ENCODE measurements at places on chromosomes 1 and 21.
A peak's percentile ranks its signal among the peaks of the same experiment; 100 is the strongest.

GRCh38 chr1:41495210-41495948 lies 10.9 kb upstream of the EDN2 start:
- peak overlapping the region; percentile 96 for H3K27ac ChIP-seq
- peak overlapping the region; percentile 55 for H3K4me3 ChIP-seq
- H3K36me3 ChIP-seq, result 0 out of 2 replicates have a peak, but pooled peaks cover 2% of the 10 kb centered on the region
- DNase-seq, result peak; percentile 82
- peaks cover 38% of the 10 kb centered on the region for H3K4me1 ChIP-seq

GRCh38 chr1:117101334-117101733 lies 20.2 kb downstream of the TRIM45 start:
- no peaks in the 10 kb centered on the region for H3K27me3 ChIP-seq
- H3K4me1 ChIP-seq, result no peaks in the 10 kb centered on the region
- H3K27ac ChIP-seq, result no peak overlapping the region
- H3K4me3 ChIP-seq, result no peak overlapping the region

DNA sequence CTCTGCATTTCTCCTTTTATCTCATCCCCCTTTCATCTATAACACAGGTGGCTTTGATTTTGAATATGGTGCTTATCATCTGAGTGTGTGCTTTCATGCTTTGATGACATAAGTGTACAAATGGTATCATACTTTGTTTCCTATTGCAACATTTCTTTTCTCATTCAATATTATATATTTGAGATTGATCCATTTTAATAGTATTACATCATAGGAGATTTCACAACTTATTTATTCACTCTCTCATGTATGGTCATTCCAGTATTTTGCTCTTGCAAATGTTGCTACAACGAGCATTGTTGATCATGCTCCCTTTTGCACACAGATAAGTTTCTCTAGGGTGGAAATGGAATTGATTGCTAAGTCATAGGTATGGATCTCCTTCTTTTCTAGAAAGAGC lies 302.8 kb downstream of the KIF26B start:
- no peaks in the 10 kb centered on the region for H3K36me3 ChIP-seq

GRCh38 chr21:26070121-26070520 lies 100.4 kb downstream of the APP start:
- no peak overlapping the region for H3K4me3 ChIP-seq
- no peaks in the 10 kb centered on the region for H3K27me3 ChIP-seq
- H3K4me1 ChIP-seq, result peaks cover 3% of the 10 kb centered on the region
- H3K36me3 ChIP-seq, result no peaks in the 10 kb centered on the region
- no peak overlapping the region for H3K27ac ChIP-seq

- no peak for DNase-seq
- H3K36me3 ChIP-seq, result no peaks in the 10 kb centered on the region
- H3K4me1 ChIP-seq, result no peaks in the 10 kb centered on the region
- H3K4me3 ChIP-seq, result no peak overlapping the region
- H3K27ac ChIP-seq, result no peak overlapping the region
Observed at GRCh38 chr1:239363930-239364329, 22.4 kb upstream of the CHRM3 start.

GRCh38 chr1:229864686-229865230 lies 202.3 kb upstream of the GALNT2 start:
- no peaks in the 10 kb centered on the region for H3K4me1 ChIP-seq
- H3K27me3 ChIP-seq, result no peaks in the 10 kb centered on the region
- no peak overlapping the region for H3K27ac ChIP-seq
- no peak for DNase-seq
- H3K36me3 ChIP-seq, result no peaks in the 10 kb centered on the region

GRCh38 chr1:226425004-226425378 lies 17.1 kb upstream of the PARP1 start:
- H3K36me3 ChIP-seq, result no peaks in the 10 kb centered on the region
- DNase-seq, result no peak
- no peaks in the 10 kb centered on the region for H3K27me3 ChIP-seq
- peaks cover 20% of the 10 kb centered on the region for H3K4me1 ChIP-seq
- H3K27ac ChIP-seq, result no peak overlapping the region
- no peak overlapping the region for H3K4me3 ChIP-seq

DNA sequence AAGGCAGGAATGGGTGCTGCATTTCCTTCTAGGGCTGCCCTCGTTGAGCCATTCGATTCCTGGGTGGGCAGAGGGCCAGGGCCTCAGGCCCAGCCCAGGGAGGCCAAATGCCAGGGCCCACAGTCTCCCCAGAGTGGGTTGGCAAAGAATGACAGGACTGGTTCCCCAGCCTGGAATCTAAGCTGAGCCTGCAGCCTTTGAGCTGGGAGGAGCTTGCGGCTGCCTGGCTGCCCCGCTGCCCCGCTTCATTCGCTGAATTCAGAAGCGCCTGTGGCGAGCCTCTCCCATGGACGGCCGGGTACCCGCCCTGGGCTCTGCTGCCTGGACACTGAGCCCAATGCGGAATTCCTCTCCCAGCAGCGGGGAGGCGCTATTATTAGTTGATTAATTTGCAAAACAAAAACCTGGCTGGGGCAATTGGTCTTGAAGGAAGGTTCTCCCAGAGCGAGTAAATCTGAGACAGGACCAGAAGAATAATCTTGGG lies 32.3 kb upstream of the TARDBP start:
- no peaks in the 10 kb centered on the region for H3K36me3 ChIP-seq
- H3K4me3 ChIP-seq, result peak overlapping the region; percentile 13
- peak; percentile 89 for DNase-seq
- H3K4me1 ChIP-seq, result peaks cover 23% of the 10 kb centered on the region
- H3K27me3 ChIP-seq, result 0 out of 2 replicates have a peak, but pooled peaks cover under 1% of the 10 kb centered on the region

DNA sequence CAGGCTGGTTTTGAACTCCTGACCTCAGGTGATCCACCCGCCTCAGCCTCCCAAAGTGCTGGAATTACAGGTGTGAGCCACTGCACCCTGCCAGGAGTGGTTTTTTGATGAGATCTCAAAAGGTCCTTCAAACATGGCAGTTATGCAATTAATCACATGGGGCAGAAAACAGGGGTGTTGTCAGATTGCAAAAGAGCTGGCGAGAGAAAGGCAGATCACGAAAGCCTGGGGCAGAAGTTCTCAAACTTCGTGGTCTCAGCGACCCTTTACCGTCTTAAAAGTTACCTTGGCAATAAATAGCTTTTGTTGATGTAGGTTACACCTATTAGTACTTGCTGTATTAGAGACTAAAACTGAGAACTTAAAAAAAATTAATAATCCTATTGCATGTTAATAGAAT lies 16.1 kb downstream of the CNR2 start:
- H3K4me3 ChIP-seq, result no peak overlapping the region
- H3K36me3 ChIP-seq, result no peaks in the 10 kb centered on the region
- H3K27ac ChIP-seq, result no peak overlapping the region
- DNase-seq, result no peak
- H3K4me1 ChIP-seq, result no peaks in the 10 kb centered on the region
- peaks cover 14% of the 10 kb centered on the region for H3K27me3 ChIP-seq

DNA sequence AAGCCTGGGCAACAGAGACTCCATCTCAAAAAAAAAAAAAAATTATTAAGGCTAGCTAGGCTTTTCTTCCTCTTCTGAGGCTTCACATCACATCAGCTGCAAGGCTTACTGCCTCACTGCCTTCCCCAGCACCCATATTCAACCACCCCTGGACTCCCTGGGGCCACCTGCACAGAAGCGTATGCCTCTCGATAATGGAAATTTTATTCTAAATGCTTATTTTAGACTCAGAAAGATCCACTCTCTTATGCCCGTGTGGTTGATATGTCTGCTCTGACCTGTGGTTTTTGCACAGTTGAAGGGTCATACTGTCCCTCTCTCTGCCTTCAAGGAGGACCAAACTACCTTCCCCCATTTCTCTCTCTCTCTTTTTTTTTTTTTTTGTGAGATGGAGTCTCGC lies 1.5 kb upstream of the FCRLA start:
- no peak for DNase-seq
- H3K4me1 ChIP-seq, result peaks cover 20% of the 10 kb centered on the region
- H3K27me3 ChIP-seq, result no peaks in the 10 kb centered on the region
- no peaks in the 10 kb centered on the region for H3K36me3 ChIP-seq
- H3K27ac ChIP-seq, result peak overlapping the region; percentile 98

GRCh38 chr1:13792419-13792818 lies 92.4 kb downstream of the PRDM2 start:
- H3K27ac ChIP-seq, result no peak overlapping the region
- no peaks in the 10 kb centered on the region for H3K27me3 ChIP-seq
- H3K4me3 ChIP-seq, result no peak overlapping the region
- peaks cover 42% of the 10 kb centered on the region for H3K36me3 ChIP-seq
- H3K4me1 ChIP-seq, result no peaks in the 10 kb centered on the region
- DNase-seq, result no peak

GRCh38 chr1:38500891-38501290 lies 358.7 kb downstream of the RRAGC start:
- H3K4me1 ChIP-seq, result peaks cover 16% of the 10 kb centered on the region
- H3K4me3 ChIP-seq, result no peak overlapping the region
- H3K36me3 ChIP-seq, result no peaks in the 10 kb centered on the region
- H3K27ac ChIP-seq, result no peak overlapping the region

- H3K36me3 ChIP-seq, result peaks cover 71% of the 10 kb centered on the region
- H3K4me3 ChIP-seq, result no peak overlapping the region
Observed at GRCh38 chr1:154159554-154159953, 4.7 kb upstream of the NUP210L start.

DNA sequence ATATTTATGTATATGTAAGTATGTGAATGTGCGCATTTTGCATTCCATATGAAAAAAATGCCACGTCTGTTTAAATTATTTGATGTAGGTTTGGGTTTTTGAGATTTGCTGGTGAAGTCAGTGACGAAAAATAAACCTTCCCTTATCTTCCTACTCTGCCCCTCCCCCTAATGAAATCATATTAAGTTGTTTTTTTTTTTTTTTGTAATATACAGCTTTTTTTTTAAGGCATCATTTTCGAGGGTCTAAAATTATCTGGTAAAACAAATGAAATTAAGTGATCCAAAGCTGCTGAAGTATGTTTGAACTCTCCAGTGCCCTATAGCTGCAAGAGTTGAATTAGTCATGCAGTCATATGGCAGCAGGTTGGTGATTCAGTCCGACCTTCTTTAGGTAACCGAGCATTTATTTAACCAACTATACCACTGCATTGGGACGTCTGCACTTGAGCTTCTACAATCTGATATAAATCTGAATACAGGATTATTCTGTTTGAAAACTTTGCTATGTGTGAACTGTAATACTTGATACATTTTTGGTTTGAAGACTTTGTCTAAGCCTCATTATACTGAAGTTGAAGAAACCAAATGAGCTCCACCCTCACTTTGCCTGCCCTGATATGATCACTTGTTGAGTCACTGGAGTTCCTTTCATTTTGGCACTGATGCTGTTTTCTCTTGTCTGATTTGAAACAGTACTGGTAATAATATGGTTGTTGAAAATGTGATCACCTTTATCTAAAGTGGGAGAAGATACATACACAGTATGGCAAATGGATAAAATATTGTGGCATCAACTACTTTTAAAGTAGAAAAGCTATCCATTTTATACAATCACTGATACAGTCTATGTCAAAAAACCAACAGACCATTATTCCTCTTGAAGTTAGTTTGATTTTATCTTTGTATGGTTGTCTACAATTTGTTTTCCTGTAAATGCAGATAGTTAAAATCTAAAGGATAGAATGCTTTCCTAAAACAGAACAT lies 11.7 kb downstream of the PDIK1L start:
- no peaks in the 10 kb centered on the region for H3K4me1 ChIP-seq
- no peak for DNase-seq
- H3K36me3 ChIP-seq, result peaks cover 9% of the 10 kb centered on the region

GRCh38 chr1:232457595-232457994 lies 172.3 kb downstream of the SIPA1L2 start:
- no peaks in the 10 kb centered on the region for H3K27me3 ChIP-seq
- H3K4me3 ChIP-seq, result no peak overlapping the region
- no peaks in the 10 kb centered on the region for H3K36me3 ChIP-seq
- no peaks in the 10 kb centered on the region for H3K4me1 ChIP-seq
- no peak for DNase-seq

DNA sequence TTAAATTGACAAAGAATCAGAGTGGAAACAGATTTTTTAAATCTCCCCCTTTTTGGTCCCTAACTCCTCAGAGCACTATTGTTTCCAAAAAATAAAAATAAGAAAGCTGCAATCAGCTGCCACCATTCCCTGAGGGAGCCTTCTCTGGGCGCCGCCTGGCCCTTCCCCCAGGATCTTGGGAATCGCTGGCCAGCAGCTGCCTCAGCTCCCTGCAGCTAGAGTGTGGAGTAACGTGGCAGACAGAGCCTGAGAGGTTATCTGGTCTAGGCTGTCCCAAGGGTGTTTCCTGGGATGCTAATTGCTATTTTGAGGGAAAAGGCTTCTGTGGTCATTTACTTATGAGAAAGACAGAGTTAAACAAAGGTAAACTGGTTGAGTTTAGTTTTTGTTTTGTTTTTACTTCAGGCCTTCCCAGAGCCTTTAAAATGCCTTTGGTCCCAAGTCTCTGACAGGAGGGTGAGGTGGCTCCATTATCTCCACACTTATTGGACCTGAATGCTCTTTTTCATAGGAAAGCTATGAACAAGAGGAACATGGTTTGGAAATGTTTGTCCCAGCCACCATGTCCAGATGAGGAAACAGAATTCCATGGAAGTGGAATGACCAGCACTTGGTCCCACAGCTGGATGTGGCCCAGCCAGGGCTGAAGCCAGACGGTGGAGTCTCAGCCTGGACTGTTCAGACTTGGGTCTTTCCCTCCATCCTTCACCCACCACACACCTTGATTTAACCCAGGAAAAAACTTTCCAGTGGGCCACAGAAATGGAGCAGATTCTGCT lies 14.1 kb upstream of the KIAA1614 start:
- H3K4me1 ChIP-seq, result no peaks in the 10 kb centered on the region
- H3K36me3 ChIP-seq, result no peaks in the 10 kb centered on the region
- no peak for DNase-seq

- H3K27me3 ChIP-seq, result no peaks in the 10 kb centered on the region
- no peak overlapping the region for H3K4me3 ChIP-seq
- DNase-seq, result no peak
- no peak overlapping the region for H3K27ac ChIP-seq
- no peaks in the 10 kb centered on the region for H3K36me3 ChIP-seq
Observed at GRCh38 chr21:38897532-38898421, 92.0 kb downstream of the ETS2 start.

DNA sequence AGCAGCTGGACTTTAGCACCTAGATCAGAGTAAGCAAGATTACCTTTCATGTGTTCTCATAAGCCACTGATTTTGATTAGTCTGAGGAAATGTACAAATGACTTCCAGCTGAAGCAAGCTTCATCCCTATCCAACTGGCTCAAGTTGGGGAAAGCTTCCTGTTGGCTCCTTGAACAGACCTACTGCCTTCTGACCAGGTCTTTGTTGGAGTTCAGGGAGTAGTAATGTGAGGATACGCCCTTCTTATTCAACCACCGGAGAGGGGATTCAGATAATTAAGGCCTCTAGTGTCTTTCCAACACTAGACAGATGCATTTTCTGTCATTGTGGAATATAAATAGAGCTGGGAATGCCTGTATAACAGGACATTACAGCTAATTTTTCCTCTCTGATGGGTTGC lies 268.9 kb downstream of the TGFB2 start:
- H3K36me3 ChIP-seq, result no peaks in the 10 kb centered on the region
- no peak for DNase-seq
- H3K4me1 ChIP-seq, result no peaks in the 10 kb centered on the region

DNA sequence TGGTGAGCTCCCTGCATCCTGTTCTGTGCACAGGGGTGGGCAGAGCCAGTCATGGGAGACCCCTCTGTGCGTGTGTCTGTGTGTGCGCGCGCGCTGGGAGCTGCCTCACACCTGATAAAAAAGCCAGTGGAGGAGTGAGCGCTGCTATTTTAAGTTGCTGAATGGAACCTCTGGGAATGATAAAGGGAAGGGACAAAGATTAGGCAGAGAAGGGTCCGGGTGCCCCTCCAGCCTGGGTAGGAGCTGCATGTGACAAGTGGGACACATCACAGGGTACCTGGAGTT lies 847 bp downstream of the ADORA1 start:
- peaks cover 25% of the 10 kb centered on the region for H3K36me3 ChIP-seq
- peak overlapping the region; percentile 67 for H3K4me3 ChIP-seq
- DNase-seq, result no peak
- H3K4me1 ChIP-seq, result peaks cover 33% of the 10 kb centered on the region
- H3K27me3 ChIP-seq, result no peaks in the 10 kb centered on the region
- H3K27ac ChIP-seq, result peak overlapping the region; percentile 51

Data from SJCRH30 (cell line).